ENCODE measurements at places on chromosomes 13 and 19.

DNA sequence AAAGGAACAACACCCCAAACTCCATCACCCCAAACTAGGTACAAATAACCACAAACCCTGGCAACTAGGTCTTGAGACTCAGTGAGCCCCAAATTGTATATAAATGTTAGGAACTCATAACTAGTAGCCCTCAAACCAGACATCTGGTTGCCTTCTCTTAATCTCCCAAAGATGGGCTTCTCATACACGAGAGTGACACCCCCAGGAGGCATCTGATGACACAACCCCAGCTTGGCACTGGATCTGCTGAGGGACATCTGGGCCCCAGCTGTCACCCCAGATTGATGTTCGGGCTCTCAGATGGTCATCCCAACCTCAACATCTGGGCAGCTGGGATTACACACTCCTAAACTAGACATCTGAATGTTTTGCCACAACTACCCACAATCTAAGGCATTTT, 14.8 kb downstream of the RABAC1 start:
- no peak for DNase-seq

DNA sequence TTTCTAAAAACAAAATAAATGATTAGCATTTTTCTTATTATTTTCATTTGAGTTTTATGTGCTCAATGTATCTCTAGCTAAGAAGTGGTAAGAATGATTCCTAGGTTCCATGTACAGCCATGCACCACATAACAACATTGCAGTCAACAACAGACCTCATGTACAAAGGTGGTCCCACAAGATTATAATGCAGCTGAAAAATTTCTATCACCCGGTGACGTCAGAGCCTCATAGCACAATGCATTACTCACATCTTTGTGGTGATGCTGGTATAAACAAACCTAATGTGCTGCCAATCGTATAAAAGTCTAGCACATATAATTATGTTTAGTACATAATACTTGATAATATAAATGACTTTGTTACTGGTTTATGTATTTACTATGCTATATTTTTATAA, 120.5 kb downstream of the SLC7A1 start:
- no peak for DNase-seq

DNA sequence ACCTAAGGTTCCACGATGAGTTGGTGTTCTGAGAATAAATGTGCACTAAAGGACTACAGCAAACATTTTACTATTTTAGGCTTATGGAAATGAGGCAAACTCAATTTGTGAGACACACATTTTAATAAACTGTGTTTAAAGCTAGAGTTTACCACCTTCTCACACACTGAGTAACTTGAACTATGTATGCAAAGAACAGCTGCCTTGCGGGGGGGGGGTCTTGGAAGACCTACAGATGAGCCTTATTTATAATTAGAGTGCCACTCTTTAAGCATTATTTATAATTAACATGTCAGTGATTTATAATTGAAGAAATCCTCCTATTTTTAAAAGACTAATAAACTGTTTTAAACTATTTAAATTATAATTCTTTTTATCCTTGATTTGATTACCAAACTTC, 300.4 kb downstream of the DLEU7 start:
- DNase-seq = no peak

- DNase-seq = no peak
Observed at GRCh38 chr13:79108914-79109643, 297.0 kb downstream of the RBM26 start.

- peak; percentile 0 for DNase-seq
Observed at GRCh38 chr13:27110056-27110746, 61.4 kb downstream of the USP12 start.

GRCh38 chr19:49106648-49107135, 7.5 kb upstream of the LIN7B start:
- DNase-seq = no peak

- no peak for DNase-seq
Observed at GRCh38 chr13:51240178-51240577, 18.0 kb downstream of the FAM124A start.

DNA sequence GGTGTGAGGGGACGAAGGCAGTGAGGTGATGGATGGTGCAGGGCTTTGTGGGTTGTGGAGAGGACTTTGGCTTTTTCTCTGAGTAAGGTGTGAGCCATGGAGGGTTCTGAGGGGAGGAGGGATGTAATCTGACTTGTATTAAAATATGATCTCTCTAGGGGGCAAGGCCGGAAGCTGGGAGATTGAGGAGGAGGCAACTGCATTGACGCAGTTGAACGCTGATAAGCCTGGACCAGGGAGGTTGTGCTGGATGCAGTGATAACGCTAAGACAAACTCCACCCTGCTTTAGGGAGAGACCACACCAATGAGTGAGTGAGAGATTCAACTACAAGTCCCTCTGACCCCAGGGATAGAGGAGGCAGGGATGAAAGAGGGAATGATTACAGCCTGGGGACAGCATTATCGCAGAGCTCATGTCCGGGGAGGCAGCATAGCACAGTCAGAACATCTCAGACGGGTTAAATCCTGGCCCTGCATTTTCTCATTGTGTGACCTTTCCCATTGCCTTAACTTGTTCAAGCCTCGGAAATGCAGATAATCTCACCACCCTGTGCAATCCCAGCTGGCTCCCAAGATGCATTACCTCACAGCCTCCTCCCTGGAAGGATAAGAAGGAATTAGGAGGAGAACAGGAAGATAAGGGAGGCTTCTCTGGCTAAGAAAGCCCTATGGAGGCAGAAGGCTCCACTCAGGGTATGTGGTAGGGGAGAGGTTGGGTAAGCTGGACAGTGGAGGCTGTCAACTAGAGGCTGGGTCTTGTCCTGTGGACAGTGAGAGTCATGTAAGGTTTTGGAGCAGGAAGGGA, 124.2 kb downstream of the CACNA1A start:
- DNase-seq = no peak

DNA sequence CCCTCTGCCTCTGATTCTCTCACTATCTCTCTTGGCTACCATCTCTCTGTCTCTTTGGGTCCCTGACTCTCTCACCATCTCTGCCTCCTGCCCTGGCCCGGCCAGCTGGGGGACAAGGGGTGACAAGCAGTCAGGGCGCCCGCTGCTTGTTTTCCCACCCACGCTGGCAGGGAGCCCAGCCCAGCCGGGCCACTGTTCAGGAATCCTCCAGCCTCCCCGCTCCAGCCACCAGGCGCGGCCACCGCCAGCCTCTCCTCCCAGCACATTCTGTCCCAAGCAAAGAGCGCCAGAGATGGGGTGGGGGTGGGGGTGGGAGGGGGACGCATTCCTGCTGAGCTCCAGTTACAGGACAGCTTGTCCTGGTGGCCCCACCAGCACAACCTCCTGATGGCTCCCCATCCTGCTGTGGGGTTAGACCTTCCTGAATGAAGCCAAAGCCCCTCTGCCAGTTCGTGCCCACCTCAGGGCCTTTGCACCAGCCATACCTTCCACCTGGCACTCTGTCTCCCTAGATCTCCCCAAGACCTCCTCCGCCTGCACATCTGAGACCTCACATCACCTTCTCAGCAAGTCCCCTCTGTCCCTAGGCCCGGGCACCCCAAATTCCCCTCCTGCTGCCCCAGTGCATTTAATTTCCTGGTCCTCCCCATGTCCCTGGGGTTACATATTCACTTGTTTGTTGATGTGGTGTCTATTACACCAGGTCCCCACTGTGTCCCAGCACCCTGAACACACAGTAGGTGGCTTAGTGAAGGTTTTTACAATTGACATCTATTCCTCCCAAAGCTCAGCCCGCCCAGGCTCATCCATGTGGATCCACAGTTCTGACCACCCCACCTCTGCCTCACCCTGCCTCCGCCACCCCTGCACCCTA, 12.5 kb downstream of the ARRDC2 start:
- DNase-seq = no peak

GRCh38 chr19:34577531-34578101, 96.1 kb downstream of the WTIP start:
- no peak for DNase-seq

DNA sequence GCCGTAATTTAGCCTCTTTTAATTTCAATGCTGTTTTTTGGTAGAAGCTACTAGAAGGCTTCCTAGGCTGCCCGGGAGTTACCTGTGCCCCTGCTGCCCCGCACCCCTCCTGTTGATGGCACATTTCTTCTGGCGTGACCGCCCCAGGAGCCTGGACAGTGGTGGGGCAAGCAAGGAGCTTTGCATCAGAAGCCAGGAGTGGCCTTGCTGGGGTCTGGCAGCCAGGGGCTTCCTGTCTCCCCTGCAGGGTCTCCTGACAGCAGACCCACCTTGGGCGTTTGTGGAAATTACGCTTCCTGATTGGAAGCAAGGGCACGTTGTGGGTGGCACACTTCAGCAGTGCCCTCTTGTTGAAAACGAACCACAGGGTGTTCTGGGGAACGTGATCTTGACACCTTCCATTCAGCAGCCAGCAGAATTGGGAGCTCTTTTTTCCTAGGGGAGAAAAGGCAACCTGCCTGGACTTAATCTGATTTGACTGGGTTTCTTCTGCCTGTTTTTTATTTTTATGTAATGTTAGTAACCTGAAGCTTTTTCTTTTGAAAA, 90.0 kb upstream of the TEX29 start:
- DNase-seq = no peak

DNA sequence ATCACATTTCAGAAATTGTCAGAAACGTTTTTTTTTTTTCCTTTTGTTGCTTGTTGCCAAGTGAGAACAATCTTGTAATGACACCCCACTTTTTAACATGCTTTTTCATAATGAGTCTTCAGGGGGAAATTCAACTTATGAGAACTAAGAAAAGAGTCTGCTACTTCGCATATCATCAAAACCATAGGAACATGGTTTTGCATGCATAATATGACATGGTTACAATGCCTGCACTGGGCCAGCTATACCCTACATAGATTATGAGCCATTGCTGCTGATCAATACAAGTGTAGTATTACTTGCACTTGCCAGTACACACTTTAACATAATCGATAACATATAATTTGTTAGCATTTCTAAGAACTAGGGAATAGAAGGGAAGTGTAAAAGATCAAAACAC, 191.0 kb upstream of the NBEA start:
- no peak for DNase-seq

GRCh38 chr19:42280815-42281145, 11.7 kb downstream of the CIC start:
- no peak for DNase-seq

DNA sequence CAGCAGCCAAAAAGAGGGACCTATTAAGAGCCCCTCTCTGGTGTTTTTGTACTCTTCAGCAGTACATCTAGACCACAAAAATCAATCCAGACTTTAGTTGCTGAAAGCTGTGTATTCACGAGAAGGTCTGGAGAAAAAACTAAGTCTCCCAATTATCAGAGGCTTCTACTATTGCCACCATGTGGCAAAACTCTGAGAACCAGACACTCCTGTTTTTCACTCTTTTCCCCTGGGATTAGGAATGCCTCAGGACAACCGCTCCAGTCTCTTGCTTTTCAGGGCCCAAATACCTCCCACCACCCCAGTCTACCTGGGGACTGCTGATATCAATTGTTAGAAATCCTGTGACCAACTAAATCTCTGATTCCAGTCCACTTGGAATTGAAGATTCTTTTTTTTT, 30.1 kb upstream of the OBI1 start:
- DNase-seq = no peak

DNA sequence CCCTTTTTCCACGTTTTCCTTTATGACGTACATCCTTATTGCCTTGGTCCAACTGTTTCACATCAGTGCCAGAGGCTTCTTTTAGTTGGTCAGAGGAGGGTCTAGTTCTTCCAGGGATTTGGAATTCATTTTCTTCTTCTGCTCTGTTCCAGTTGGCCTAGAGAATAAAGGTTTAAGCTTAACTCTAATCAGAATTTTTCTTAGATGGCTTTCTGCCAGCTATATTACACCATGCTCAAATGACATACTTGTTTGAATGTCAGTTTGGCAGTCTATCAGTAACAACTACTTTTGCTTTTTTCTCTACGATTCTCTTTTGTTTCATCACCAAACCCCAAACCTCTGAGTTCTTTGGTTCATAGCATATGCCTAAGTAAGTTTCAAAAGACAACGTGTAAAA, 16.8 kb downstream of the SPART start:
- DNase-seq = no peak

GRCh38 chr19:37905946-37906868, at the start of gene WDR87:
TSS of gene WDR87 (minus strand) at chr19:37906594. CDS start at chr19:37898239, 8,355 bp downstream.
- no peak for DNase-seq

DNA sequence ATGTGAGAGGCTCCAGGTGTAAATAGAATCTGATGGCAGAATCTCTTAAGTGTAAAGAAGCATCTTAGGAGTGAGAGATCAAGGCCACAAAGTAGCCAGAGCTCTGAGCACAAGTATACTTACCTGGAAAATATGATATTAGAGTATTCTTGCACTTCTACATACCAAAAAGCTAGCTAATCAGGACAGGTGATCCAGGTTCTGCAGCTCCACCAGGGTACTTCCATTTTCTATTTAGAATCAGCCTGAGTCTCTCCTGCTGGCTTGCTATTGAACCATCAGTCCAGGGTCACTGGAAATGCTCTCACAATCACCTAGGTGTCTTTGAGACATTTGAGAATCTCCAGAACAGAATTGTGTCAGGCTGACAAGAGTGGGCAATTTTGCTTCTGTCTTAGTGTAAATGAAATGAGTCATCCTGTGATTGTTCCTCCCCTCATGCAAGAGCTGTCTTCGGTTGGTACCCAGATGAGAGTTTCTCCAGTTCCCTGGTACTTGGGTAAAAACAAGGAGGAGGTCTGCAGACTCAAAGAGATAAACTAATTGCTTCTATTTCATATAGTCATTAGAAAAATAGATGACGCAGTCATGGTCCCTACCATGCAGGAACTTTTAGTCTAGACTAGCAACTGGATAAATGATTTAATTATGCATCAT, 14.6 kb downstream of the ZNF254 start:
- DNase-seq = no peak

- DNase-seq = no peak
Observed at GRCh38 chr19:44455100-44455499, 6.8 kb upstream of the ZNF229 start.

DNA sequence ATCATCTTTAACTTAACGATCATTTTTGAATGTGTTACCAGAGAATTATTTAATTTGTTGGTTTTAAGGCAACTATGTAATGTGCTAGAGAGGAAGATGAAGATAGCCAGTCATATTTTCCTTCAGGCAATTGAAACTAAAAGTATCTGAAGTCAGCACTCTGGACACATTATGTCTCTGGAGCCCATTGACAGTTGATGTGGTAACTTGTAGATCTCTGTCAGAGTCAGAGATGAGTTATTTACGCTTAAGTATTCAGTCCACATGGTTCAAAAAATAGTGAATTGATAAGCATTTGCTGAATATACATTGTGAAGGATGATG, 2.1 kb downstream of the ZMYM2 start:
- no peak for DNase-seq

- DNase-seq = no peak
Observed at GRCh38 chr19:50358483-50359327, 6.7 kb downstream of the NAPSA start.

DNA sequence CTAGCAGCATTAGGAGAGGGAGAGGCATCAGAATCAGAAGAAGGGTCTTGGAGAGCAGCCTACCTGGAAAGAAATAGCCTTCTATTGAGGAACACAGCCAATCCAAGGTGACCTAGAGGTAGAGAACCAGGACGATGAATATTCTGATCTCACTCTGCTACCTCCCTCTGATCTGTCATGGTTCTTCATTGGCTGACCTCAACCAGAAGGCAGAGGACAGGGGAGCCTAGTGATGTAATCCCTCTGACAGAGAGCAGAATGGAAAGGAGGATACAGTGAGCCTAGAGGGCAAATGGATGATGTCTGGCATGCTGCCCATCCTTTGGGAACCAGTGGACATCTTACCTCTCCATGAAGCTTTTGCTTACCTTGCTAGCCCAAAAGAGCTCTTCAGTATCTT, 3.6 kb downstream of the ZNF507 start:
- DNase-seq = no peak
